ENCODE measurements at places on chromosomes 7 and 10.

DNA sequence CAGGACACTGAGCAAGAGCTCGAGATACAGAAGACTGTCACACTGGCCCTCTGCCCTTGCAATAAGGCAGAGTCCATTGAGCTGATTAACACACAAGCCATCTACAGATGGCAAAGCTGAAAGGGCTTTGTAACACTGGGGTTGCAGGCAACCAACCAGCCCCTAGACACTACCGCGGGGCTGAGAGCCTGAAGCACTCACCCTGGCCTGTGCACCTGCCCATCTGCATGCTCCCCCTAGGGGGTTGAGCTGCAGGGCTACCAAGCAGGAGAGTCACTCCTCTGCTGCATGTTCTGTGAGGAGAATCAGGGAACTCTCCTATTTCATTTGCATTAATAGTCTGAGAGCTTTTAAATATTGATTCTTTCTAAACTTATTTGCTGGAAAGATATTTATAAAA, 128.1 kb upstream of the VIPR2 start:
- no peak for DNase-seq

GRCh38 chr7:117092785-117093184, 139.5 kb downstream of the ST7 start:
- no peak for DNase-seq

DNA sequence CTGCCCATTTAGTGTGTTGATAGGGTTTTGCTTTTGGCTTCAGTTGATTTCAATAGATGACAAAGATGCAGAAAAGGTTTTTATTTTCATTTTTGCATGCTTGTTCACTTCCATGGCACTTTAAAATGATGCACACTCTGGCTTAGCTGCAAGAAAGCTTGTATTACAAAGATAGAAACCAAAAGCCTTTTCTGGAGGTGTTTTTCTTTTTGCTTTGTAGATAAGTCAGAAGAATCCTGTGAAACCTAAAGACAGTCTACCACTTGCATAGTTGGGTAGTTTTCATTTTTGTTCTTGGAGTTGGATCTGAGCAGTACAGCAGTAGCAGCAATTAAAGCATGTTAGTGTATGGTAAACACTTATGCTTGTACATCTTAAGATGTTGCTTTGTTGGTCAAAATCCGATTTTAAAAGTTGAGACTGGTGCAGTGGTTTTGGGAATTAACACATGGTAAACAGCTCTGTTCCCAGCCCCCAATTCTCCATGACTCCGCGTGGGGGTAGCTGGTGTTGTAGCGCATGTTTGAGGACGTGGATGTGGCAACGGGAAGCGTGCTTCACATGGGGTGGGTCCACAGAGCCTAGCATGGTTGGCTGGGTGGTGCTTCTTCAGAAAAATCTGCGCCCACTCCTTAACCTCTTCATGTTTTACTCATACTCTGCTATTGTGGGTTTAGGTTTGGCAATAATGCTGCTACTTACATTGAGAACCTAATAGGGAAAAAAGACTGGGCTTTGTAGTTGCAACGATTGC, 19.8 kb downstream of the CCNY start:
- no peak for DNase-seq

GRCh38 chr7:94697035-94697974, 41.4 kb upstream of the SGCE start:
- DNase-seq: no peak

GRCh38 chr10:75102830-75103673, 8.4 kb upstream of the SAMD8 start:
- no peak for DNase-seq

DNA sequence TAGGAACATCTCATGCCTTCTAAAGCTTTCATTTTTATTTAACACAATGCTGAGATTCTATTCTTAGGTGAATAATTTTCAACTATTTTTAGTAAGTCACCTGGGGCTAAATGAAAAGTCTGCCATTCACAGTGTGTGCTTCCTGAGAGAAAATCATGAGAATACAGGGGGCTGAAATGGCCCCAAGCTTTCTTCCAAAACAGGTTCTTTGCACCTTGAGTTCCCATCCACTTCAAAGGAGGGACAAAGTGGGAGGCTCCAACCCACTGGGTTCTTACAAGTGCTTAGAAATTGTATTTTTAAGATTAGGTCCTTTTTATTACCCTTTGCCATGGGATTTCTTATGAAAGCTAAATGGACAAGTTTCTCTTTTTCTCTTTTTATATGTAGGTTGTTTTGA, 21.5 kb upstream of the FAM133B start:
- no peak for DNase-seq

DNA sequence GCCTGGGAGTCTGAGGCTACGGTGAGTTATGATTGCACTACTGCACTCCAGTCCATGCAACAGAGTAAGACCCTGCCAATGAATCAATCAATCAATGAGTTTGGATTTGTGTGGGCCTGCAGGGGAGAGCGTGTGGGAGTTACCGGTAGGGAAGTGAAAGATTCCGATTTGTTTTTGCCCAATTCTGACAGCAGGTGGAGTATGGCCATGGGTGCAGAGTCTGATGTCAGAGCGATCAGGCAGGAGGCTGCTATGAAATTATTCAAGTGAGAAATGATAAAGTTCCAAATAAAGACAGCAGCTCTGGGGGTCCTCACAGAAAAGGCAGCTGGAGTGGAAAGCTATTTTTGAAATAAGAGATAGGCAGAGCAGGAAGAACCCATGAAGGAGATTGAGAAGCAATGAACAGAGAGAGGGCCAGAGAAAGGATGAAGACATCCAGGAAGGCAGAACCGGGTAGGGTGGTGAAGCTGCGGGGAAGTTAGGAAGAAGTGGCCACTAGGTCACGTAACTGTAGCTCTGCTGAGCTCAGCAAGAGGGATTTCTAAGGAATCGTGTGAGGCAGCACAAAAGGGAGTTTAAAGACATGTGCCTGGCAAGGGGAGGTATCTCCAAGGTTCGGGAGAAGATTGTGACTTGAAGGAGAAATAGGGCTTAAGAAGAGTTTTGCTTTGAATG, 93.7 kb upstream of the NMT2 start:
- no peak for DNase-seq

DNA sequence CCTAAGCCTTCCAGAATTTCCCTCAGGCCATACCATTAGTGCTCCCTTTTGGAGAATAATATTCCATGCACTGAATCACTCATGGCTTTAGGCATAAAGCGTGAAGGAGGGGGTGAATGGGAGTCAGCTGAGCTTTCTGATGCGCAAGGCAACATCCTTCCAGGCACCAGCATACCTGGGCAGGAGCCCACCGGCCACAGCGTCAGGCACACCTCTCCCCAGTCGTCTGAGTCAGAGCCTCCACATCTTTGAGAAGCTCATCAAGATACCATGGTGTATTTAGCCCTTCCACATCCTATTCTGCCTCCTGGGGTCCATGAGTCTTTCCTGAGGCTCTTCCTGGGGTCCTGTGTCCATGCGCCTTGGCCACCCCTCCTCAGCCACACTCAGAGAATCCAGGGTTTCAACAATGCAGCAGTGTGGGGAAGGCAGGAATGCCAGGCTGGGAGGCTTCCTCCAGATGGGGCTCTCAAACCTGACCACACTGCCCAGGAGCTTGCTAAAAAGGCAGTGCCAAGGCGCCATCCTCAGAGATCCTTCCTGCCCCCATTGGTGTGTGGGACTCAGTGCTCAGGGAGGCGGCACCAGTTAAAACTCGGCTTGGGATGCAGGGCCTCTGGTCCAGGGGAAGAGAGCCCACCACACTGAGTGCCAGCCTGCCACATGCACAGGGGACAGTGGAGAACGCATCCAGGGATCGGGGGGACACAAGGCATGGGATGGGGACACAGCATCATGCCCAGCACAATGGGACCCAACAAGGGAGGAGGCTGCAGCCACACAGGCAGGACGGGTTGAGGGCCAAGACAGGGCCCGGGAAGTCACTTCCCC, 31.6 kb downstream of the RASGEF1A start:
- DNase-seq: no peak

DNA sequence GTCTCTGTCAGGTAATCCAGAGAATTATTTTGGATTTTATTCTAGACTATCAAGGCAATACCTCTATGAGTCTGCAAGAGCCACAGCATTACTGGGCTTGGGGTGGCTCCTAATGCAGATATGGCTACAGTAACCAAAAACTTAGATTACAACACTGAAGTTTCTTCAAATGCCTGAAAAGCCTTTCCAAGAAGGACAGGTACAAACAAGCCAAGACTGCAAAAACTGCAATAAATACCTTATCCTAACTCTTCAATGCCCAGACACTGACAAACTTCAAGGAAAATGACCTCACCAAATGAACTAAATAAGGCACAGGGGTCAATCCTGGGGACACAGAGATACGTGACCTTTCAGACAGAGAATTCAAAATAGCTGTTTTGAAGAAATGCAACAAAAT, 82.0 kb downstream of the TES start:
- no peak for DNase-seq

DNA sequence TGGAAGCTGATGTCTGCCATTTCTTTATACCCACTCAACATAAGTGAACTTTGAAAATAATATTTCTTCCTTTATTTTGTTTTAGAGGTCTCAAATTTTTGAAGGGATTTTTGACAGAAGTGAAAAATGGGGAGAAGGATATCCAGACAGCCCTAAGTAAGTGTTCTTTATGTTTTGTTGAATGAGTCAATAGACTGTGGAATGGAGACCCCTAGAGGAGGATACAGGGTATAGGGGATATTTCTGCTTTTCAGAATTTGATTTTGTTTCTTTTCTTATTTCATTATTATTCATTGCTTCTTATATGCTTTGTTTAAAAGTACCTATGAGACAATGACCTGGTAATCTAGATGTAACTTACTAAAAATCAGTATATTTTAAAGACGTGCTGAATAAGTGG, 34.4 kb downstream of the PLEKHA8 start:
- no peak for DNase-seq

DNA sequence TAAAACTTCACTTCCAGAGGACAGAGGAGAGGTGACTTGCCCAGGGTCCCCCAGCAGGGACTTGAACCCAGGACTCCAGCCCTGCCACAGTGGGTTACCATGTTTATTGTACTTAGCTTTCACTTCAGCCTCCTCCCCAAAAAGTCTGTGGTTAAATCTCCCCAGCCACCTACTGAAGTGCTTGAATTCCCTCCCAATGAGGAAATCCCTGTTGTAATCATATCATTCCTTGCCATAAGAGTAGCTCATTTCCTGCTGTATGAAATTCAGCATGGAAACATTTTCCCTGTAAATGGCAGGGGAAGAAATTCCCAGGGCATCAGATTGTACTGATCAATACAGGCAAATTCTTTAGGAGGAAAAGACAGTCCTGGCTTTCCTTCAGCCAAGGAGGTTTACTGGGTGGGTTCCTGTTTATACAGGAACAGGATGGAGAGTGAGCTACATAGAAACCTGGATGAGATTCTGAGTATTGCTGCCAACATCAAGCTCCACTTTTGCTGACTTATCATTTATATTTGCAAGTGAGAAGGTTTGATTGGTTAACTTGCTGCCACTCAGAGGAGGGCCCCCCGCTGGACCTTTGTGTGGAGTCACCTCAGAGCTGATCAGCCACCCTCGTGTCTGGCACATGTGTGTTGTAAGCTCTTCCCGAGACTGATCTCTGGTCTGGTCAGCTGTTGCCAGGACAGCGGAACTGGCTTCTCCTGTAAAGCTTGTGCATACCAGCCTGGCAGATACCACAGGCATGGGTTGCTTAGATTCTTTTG, 16.4 kb upstream of the PDZD8 start:
- no peak for DNase-seq

DNA sequence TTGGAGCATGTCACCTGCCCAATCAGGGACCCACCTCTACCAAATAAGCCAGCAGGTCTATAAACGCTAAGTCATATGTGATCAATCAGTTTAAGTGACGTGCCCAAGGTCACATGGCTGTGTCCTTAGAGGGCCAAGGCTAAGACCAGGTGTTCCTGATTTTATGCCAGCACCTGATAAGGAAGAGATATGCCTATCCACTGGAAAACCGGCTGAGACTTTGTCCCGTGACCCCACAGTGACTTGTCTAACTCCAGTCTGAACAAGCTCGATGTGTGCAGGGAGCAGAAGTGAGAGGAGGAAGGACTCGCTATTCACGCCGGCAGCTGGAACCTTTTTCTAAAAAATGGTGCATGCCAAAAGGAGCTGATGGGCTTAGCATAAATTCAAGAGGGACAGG, 57.0 kb downstream of the PRKAG2 start:
- no peak for DNase-seq

GRCh38 chr7:98000356-98000755, 10.4 kb upstream of the OCM2 start:
- DNase-seq: no peak

- no peak for DNase-seq
These were observed 33.3 kb upstream of the EBLN1 start for GRCh38 chr10:22250897-22251660.

DNA sequence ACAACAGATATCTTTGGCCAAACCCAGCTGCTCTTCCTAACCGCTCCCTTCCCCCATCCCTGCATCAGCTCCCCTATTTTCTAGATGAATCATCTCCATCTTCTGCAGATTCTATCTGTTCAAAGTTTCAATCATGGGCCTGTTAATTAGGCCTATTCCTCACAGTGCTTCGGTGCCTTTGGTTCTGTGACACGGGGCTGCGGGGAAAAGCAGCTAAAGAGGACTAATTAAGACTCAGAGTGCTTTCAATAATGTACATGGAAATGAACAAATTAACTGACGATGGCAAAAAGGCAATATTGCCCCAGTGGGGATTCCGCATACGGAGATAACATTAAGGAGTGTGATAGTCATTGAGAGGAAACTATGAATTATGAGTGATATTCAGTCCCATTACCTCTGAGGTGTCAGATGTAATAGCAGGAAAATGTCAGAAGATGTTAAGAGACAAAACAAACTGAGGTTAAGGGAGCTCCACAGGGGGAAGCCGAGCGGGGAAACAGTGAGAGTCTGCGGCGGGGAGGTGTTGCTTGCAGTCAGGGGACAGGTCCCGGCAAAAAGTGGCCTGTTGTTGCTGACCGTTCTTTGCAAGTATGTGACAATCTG, 716.9 kb downstream of the TYW1 start:
- no peak for DNase-seq

GRCh38 chr7:130032698-130033097, 18.5 kb downstream of the ZC3HC1 start:
- no peak for DNase-seq

DNA sequence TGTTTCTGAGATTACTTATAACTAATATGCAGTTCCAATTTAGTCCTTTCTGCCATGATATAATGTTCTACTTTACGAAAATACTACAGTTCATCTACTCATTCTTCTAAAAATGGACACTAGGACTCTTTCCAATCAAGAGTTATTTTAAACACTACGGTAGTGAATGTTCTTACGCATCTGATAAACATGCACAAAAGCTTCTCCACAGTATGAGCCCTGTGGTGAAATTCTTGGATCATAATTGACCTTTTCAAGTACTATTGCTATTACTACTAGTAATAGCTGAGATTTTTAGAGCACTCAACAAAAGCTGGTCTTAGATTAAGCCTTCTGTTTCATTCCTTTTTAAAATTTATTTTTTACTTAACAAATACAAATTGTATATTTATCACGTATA, 106.4 kb downstream of the CH25H start:
- no peak for DNase-seq

DNA sequence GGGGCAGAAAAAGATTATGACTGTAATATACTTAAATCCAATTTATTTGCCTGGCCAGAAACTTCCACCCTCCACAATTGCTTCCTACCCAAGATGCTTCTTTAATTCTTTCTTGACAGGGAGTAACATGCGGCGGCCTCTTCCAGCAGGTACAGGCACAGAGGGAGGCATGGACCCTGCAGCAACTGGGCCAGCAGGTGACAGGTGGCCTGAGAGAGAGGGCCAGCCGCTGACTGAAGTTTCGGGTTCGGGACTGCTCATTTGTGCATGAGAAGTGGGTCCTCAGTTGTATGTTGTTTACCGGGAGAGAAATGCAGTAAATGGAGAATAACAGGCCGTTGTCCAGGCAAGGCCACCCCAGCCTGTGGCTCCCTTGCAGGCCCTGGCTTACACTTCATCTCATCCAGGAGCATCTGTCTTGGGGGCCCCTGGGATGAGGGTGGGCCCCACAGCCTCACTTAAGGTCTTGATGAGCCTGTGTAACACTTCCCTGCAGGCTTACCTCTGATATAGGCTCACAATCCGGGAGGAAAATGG, 72.5 kb downstream of the C10orf143 start:
- no peak for DNase-seq

Data from NCI-H1694 (cell line).